Heart right ventricle (tissue), 16 donors: ENCODE measurements at places on chromosomes 2 and 18. TPM values are rescaled to one million over a fixed set of nuclear protein-coding genes. Genes with fewer than 3 reads are reported as not detected.

Gene BOD1L2
- not detected for total RNA-seq

Gene SERPINB3
- not detected for total RNA-seq

GRCh38 chr18:45662468-45662867 is 47.2 kb downstream of the SLC14A2 start:
- no peak for DNase-seq

Gene RND3
- total RNA-seq, result 23.7 TPM

GRCh38 chr2:226655871-226656270 is 143.7 kb downstream of the IRS1 start:
- no peak for DNase-seq

- DNase-seq, result no peak
Observed at GRCh38 chr2:162401871-162402270, 57.9 kb downstream of the GCA start.

- peak; percentile 67 for DNase-seq
Observed at GRCh38 chr2:98730707-98731040, 258 bp downstream of the MGAT4A start.

Gene LRRC30
- not detected for total RNA-seq

- peak; percentile 21 for DNase-seq
Observed at GRCh38 chr2:235432741-235433520, 60.9 kb upstream of the AGAP1 start.

- DNase-seq, result peak; percentile 14
Observed at GRCh38 chr18:55236150-55236931, 277.1 kb upstream of the CCDC68 start.

DNA sequence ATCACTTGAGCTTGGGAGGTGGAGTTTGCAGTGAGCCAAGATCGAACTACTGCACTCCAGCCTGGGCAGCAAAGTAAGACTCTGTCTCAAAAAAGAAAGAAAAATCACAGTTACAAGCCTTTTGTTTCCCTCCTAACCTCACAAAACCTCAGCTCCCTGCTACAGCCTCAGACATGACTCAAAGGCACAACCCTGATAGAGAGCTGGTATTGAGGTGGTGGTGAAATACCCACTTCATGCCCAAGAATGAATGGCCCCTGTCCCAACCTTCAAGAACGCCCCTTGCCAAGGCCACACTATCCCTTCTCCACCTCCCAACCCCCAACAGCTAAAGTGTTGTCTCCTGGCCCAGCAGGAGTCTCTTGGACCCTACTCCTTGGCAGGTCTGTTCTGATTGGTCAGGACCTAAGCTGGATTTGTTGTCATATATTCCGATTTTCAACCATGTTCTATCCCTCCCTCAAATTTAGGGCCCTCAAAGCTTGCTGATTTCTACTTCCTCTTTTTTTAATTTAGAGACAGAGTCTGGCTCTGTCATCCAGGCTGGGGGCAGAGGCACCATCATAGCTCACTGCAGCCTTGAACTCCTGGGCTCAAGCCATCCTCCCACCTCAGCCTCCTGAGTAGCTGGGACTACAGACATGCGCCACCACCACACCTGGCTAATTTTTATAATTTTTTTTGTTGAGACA is 61.9 kb upstream of the BZW1 start:
- DNase-seq, result no peak

Gene RTP5
- total RNA-seq, result not detected

Gene ALPP
- not detected for total RNA-seq

Gene CROCC2
- total RNA-seq, result not detected

- DNase-seq, result peak; percentile 41
Observed at GRCh38 chr2:148812306-148812705, 62.7 kb upstream of the KIF5C start.

DNA sequence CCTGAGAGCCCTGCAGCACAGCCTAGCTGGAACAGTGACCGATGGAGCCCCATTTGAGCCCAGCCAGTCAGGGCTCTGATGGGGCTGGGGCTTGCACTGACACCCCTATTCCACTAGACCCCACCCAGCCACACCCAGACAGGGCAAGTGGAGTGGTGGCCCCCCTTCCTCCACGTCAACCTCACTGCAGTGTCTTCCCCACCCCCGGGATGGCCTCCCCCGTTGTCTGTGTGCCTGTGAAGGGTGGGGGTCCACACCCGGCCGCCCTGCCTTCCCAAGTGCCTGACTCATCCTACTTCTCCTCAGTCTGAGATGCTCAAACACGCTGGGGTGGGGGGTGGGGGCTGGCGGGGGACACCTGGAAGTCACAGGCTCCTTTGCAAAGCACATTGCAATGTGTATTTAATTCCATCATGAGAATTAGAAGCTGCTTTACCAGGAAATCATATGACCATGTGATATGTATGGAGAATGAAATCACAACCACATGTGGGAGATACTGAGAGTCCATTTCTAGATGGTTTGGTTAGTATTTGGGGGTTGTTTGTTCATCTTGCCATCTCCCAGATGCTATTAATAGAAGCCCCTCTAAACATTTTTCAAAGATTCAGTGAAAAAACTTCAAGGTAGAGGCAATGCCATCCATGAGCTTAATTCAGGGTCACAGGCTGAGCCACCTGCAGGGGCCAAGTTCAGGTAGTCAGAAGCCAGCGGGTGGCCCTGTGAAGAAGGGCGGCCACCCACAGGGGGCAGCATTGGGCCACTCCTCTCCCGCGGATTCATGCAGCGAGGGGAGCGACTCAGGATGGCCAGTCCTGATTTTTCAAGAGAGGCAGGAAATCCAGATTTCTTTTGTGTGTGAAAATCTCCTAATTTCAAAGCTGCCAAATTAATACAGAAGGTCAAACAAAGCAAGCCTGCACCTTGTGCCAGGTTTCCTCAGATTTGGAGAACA is 22.7 kb upstream of the GMPPA start:
- DNase-seq, result peak; percentile 66

- peak; percentile 78 for DNase-seq
Observed at GRCh38 chr2:234861841-234862735, 89.7 kb upstream of the SH3BP4 start.

DNA sequence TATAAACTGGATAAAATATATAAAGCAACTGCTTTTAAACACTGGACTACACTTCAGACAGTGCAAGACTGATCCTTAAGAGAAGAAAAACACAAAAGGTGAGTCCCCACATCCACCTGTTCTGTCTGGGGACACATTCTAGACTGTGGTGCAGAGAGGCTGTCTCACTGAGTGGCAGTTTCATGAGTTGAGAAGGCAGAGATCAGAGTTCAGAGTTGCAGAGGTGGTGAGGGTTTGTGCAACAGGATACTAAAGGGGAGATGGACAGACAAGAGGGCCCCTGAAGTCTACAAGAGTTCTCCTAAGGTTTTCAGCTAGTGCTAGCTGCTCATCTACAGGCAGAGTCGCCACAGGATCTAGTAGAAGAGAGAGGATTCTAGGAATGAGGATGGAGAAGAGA is 68.0 kb downstream of the METTL8 start:
- DNase-seq, result no peak

Gene GPAT2
- total RNA-seq, result 21.6 TPM

Gene MYCN
- total RNA-seq, result 0.30 TPM

DNA sequence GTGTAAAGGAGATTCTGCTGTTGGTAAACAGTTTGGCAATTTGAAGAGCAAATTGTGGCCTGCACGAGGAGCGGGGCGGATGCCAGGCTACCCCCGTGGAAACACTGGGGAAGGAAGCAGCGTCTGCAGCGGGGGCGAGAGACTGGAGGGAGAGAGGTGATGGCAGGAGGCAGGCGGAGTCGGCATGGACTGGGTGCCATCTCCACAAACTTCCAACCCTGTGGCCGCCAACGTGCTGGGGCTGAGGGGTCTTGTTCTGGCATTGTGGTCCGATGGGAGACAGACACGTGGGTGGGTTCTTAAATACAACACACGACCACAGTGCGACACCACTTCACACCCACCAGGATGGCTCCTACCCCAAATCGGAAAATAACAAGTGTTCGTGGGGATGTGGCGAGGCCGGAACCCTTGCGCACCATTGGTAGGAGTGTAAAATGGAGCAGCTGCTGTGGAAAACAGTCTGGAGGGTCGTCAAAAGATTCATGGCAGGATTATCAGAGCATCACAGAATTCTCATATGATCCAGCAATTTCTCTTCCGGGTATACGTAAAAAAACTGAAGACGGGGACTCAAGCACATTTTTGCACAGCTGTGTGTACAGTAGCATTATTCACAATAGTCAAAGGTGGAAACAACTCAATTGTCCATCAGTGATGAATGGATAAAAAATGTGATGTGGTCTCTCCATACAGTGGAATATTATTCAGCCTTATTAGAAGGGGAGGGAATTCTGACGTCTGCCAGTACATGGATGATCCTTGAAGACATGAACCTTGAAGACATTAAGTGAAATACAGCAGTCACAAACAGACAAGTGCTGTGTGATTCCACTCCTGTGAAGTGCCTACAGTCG is 82.4 kb upstream of the HPCAL1 start:
- DNase-seq, result no peak

DNA sequence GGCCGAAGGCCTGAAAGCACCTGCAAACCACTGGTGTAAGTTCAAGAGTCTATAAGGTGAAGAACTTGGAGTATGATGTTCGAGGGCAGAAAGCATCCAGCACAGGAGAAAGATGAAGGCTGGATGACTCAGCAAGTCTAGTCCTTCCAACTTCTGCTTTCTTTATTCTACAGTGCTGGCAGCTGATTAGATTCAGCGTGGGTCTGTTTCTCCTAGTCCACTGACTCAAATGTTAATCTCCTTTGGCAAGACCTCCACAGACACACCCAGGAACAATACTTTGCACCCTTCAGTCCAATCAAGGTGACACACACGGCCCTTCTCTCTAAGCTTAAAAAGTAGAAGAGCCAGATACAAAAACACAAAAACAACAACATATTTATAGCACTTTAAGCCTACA is 43.4 kb downstream of the NMS start:
- DNase-seq, result no peak

DNA sequence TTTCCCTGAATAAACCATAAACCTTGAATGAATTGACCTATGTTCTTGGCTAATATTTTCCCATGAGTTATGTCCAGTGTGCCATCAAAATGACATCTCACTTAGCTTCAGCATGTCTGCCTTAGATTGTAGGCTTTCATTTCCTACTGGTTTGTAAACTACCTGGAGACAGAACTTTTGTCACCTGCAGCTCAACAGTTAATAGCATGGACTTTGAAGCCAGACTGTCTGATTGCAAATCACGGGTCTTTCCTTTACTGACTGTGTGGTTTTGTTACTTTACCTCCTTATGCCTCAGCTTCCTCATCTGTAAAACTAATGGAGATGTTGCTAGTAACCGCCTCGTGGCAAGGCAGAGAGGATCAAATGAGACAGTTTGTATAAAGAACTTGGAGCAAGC is 187.1 kb downstream of the SUCLG1 start:
- DNase-seq, result no peak

Gene BMP10
- total RNA-seq, result not detected

DNA sequence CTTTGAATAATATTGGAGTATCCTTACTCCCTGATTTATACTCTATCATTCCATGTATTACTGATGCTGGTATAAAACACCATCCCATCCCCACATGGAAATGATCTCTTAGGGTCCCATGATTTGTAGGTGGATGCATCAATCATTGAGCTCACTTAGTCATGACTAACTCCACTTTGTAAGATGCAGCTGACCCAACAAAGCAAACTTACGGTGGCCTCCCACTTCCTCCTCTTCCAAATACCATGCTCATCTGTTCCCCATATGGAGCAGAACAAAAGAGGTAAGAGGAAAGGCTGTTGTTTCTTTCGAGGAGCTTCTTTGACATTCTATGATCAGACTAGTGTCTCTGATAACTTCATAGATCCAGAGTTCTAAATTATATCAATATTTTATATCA is 640.2 kb upstream of the SLC39A10 start:
- DNase-seq, result no peak

DNA sequence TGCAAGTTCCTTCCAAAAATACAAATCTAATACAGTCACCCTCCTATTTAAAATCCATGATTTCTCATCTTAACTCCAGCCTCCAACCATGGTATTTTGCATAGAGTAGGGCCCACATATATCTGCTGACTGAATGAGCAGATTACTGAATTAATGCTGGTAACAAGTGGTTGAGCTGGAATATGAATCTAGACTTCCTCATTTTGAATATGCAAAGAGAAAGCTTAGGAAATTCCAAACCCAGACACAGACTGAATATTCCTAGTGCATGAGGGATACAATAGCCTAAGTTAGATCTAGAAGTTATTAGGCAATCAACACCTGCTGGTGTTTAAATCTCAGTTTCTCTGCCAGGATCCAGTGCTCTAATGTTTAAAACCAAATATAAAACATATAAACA is 215.1 kb upstream of the CYP26B1 start:
- DNase-seq, result no peak

DNA sequence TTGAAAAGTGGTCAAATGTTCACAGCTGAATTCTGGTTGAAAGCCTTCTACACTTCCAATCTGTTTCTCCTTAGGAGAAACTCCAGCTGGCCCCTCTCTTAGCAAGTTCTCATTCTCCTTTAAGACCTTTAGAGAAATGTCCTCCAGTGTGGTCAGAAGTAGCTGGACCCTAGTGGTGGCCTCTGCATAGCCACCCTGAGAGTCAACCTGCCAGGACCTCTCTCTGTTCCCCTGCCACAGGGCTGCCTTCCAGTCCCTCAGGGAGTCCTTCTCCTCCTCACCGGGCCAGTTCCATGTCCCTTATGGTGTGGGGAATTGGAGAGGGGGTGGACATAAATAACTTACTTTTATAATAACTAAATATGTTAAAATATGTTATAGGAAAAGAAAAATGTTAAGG is 200.9 kb upstream of the PKDCC start:
- no peak for DNase-seq

DNA sequence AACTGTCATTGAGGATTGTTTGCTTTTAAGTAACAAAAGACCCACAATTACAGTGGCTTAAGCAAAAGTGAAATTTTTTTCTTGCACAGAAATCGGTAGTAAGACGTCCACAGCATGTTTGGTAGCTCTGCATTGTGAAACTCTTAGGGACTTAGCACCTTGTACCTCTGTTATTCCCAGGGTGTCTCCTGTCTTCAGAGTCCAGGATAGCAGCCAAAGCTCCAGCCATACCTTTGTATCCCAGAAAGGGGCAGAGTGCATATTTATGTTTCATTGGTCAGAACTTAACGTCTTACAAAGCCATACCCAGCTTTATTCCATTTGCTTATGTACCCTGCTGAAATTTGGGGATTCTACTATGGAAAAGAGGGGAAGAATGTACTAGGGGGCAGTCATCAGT is 32.8 kb downstream of the RMND5A start:
- no peak for DNase-seq

Gene EFR3B
- 9.8 TPM for total RNA-seq

GRCh38 chr2:155043097-155043496 is 344.6 kb downstream of the KCNJ3 start:
- no peak for DNase-seq

DNA sequence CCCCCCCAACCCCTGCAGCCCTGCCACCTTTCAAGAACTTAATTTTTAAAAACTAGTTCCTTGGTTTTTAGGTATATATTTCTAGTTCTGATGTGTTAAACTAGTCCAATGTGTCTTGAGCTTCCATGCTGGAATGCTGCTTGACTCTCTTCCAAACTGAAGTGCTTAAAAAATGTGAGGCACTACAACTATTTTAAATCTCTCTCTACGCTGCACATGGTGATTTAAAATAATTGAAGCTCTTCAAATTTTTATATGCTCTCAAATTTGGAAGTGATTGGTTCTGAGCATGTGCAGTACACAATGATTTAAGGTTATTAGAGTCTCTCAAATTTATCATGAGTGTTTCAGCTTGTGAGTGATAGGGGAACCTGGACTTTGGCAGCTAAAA is 192.6 kb upstream of the ZEB2 start:
- no peak for DNase-seq

GRCh38 chr2:71299507-71299906 is 32.1 kb upstream of the ZNF638 start:
- DNase-seq, result no peak

GRCh38 chr2:5995832-5996231 is 303.6 kb downstream of the SOX11 start:
- no peak for DNase-seq

- DNase-seq, result peak; percentile 81
Observed at GRCh38 chr2:54629914-54630857, 93.3 kb upstream of the EML6 start.

Gene ASB18
- 47.1 TPM for total RNA-seq
